ENCODE measurements at places on chromosomes 12 and 14.

DNA sequence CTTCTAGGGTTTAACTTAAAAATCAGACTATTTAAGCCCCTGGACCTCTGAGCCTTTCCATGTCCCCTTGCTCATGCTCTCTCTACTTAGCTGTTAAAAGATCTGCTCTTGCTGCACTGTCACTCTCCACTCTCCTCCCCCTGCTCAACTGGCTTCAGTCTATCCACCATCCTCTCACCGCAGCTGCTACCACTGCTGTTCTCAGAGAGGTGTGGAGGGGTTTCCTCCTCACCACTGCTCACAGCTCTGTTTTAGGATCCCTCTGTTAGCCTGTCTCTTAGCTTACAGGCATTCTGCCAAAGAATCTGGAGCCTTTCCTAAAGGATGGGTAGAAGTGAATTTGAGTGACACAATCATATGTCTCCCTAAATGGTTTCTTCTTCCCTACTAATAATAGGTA is 43.7 kb upstream of the ATP2B1 start:
- DNase-seq, result no peak

GRCh38 chr12:112900298-112901145 is 6.2 kb upstream of the OAS1 start:
- DNase-seq, result peak; percentile 7

- DNase-seq, result no peak
These were observed 319.8 kb downstream of the CEP128 start for GRCh38 chr14:80621701-80622100.

GRCh38 chr12:105025890-105026289 is 39.8 kb downstream of the NOPCHAP1 start:
- no peak for DNase-seq

GRCh38 chr14:66359500-66359899 is 126.7 kb upstream of the CCDC196 start:
- peak; percentile 11 for DNase-seq

- no peak for DNase-seq
These were observed 391.7 kb upstream of the OR4E1 start for GRCh38 chr14:22065347-22065746.

- DNase-seq, result no peak
These were observed 11.0 kb downstream of the BDKRB2 start for GRCh38 chr14:96215452-96216244.

GRCh38 chr12:31651893-31652521 is 7.5 kb upstream of the ETFBKMT start:
- no peak for DNase-seq

DNA sequence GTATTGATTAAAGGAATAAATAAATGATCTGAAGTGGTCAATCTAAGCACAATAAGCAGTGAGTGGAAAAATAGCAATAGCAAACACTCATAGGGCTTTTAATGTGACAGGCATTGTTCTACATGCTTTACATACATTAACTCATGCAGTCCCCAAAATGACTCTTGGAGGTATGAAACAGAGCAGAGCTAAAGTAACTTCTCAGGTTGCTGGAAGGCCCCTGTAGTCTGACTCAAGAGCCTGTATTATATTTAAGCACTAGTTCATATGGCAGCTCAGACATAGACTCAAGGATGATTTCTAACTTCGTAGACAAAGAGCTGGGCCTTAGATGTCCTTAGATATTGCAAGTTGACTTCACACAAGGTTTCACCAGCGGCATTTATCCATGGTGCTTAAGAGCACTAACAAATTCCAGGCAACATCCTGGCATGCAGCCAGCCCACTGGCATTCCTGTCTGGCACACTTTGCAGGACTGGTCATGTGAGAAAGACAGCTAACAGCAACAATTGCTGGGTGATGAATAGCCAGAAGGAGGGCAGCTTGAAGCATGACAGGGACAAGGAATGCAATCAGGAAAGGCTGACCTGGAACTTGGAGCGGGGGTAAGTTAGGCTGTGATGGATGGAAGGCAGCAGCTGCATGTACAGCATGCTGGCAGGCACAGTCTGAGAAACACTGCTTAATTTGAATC is 22.9 kb upstream of the KTN1 start:
- no peak for DNase-seq

- DNase-seq, result no peak
These were observed 143.5 kb downstream of the SCARB1 start for GRCh38 chr12:124720004-124720680.

- no peak for DNase-seq
These were observed 11.8 kb downstream of the HNRNPC start for GRCh38 chr14:21257394-21257909.

DNA sequence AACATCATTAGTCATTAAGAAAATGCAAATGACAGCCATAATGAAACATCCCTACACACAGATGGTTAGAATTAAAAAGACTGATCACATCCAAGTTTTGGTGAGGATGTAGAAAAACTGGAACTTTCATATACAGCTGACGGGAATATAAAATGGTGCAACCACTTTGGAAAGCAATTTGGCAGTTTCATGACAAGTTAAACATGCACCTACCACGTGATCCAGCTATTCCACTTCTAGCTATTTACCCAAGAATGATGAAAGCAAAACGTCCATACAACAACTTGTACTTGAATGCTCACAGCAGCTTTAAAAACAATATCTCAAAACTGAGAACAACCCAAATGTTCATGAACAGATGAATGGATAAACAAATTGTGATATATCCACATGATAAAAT is 77.9 kb upstream of the AVPR1A start:
- DNase-seq, result no peak

- DNase-seq, result no peak
These were observed 15.6 kb upstream of the TESC start for GRCh38 chr12:117114784-117115183.

DNA sequence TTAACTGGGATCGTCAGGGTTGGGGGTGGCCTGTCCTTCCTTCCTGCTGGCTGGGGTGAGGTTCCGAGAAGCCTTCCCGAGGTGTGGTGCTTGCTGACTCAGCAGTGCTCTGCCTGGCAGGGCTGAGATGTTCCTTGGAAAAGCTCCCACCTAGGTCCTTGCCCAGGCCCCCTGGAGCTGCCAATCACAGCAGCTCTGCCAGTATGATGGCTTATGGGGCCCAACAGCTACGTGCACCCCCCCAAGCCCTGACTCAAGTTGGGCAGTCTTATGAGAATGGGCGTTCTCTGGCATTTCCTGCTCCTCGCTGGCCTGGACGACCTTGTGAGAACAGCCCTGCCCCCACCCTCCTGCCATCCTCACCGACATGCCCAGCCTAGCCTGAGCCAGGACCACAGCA is 292.2 kb upstream of the CRY1 start:
- DNase-seq, result no peak

GRCh38 chr14:24612196-24612595 is 2.7 kb upstream of the GZMH start:
- no peak for DNase-seq

GRCh38 chr14:51917193-51917592 is 56.8 kb downstream of the GNG2 start:
- DNase-seq, result no peak

- no peak for DNase-seq
These were observed 25.0 kb downstream of the ATF7IP start for GRCh38 chr12:14390449-14390848.

- peak; percentile 20 for DNase-seq
These were observed 101.9 kb upstream of the SFSWAP start for GRCh38 chr12:131608740-131609690.

DNA sequence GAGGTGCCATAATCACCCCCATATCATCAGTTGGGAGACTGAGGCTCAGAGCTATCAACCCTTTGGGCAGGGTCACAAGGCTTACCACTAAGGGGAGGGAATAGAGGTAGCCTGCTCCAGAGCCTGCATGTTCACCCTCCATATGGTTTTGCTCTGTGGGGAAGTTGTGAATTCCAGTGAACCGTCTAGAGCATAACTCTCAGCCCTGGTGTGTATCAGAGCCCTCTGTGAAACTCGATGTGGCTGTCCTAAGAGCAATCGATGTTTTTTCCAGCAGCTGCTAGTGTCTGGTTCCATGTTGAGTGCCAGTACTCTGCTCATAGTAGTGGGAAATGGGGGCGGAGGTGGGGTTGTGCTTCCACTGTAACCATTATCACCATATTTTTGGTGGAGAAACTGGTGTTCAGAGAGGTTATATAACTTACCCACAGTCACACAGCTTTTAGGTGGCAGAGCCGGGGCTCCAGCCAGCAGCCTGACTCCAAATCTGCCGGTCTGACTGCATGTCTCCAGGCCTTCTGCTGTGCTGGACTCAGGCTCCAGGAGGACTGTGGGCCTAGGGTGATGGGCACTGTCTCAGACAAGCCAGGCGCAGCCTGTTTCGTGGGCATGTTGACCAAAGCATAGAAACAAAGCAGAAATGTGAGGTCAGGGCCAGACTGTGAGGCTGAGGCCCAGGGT is 104.2 kb downstream of the ADCK1 start:
- DNase-seq, result no peak

GRCh38 chr14:98082833-98083232 is 1189.2 kb downstream of the BCL11B start:
- DNase-seq, result no peak

DNA sequence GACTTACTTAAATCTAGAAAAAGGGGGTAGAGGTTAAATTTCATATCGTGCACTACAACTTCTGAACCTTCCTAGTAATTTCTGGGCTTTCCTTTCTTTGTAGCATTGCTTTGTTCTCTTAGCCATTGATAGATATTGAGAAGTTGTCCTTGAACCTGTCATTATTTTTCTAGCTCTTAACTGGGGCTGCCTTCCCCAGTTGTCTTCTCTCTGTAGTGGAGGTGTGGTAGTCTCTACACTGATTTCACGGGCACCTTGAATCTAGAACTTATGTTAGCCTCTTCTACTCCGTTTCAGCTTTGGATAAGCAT is 504.0 kb downstream of the PCNX1 start:
- no peak for DNase-seq

- no peak for DNase-seq
These were observed 3.7 kb downstream of the GPR132 start for GRCh38 chr14:105061428-105062047.

- no peak for DNase-seq
These were observed 29.7 kb upstream of the IGF1 start for GRCh38 chr12:102510031-102510430.

DNA sequence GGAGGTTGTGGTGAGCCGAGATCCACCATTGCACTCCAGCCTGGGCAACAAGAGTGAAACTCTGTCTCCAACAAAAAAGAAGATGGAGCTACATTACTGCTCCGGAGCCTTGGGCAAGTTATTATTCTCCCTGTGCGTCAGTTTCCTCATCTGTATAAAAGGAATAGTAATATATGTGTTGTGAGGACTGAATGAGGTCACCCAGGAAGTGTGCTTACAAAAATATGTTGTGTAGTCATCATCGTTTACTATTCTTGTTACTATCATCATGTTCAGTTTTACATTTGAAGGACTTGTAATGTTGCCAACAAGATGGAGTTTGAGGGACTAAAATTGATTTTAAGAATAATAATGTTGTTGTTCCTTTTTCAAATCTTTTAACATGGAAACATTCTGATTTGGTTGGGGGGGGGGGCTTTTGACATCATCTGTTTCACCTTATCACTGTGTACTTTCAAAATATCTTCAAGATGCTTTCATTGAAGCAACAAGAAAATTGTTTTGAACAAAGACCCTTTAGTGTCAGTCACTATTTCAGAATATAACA is 156.8 kb downstream of the PDE3A start:
- no peak for DNase-seq

DNA sequence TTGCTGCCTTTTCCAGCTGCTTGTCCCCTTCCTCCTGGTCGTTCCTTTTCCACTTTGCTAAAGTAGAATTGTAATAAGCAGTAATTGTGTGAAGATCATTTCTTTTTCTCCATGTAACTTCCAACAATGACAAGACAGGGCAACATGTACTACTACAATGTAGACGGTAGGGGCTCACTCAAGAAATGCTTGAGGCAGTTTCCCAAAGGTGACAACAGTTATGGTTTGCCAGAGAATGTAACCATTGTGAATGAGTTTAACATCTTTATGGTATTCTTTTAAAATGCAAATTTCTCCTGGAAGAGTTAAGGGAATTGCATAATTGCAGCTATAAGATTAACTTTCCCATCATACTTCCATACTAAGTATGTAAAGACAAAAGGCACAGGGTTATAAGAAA is 23.8 kb upstream of the PHLDA1 start:
- no peak for DNase-seq

GRCh38 chr12:64706857-64707256 is 52.3 kb downstream of the GNS start:
- DNase-seq, result no peak

GRCh38 chr14:105442834-105443233 is 23.2 kb downstream of the MTA1 start:
- DNase-seq, result no peak

GRCh38 chr12:25904442-25904841 is 54.0 kb upstream of the RASSF8 start:
- DNase-seq, result no peak

DNA sequence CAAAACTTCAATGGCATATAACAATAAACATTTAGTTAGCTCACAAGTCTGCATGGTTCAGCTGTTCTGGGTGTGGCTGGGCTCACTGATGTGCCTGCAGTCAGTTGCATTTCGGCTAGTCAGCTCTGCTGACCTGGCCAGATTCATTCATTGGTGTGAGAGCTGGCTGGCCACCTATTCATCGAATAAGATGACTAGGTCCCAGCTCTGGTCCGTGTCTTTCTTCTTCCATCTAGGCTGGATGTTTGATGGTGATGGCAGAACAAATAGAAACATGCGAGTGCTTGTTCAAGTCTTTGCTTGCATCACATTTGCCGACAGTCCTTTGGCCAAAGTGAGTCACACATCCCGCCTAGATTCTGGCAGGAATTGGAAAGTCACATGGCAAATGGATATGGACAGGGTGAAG is 203.3 kb upstream of the CRY1 start:
- no peak for DNase-seq

DNA sequence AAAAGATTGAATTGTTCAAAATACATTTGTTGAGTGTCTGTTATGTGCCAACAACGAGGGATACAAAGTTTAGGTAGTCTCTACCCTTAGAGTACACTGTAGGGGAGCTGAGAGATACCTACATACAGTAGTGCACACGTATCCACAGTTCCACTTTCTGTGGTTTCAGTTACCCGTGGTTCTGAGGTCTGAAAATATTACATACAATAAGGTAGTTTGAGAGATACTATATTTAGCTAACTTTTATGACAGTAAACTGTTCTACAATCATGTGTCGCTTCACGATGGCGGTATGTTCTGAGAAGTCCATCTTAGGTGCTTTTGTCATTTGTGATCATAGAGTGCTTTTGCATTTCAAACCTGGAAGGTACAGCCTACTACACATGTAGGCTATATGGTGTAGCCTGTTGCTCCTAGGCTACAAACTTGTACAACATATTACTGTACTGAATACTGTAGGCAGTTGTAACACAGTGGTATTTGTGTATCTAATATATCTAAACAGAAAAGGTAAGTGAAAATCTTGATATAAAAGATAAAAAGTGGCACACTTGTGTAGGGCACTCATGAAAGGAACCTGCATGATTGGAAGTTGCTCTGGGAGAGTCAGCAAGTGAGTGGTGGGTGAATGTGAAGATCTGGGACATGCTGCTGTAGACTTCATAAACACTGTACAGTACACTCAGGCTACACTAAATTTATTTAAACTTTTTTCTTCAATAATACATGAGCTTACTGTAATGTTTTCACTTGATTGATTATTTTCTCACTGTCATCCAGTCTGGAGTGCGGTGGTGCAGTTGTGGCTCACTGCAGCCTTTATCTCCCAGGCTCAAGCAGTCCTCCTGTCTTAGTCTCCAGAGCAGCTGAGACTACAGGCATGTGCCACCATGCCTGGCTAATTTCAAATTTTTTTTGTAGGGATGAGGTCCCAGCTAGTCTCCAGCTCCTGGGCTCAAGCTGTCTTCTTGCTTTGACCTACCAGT is 4.0 kb downstream of the CPSF6 start:
- no peak for DNase-seq

- no peak for DNase-seq
These were observed 121.9 kb downstream of the ESRRB start for GRCh38 chr14:76497550-76498462.

All from activated gamma-delta T cell treated with anti-CD3 and anti-CD28 coated beads, Interleukin-2, amount 50 U/mL, for 16 hours (primary cell).